HuH-7.5 (cell line): ENCODE measurements at places on chromosomes 4 and X.

- DNase-seq = no peak
Measured at GRCh38 chrX:63761639-63762038, 23.4 kb downstream of the ARHGEF9 start.

GRCh38 chr4:139919004-139919403 lies 235.0 kb downstream of the MAML3 start:
- DNase-seq = no peak

DNA sequence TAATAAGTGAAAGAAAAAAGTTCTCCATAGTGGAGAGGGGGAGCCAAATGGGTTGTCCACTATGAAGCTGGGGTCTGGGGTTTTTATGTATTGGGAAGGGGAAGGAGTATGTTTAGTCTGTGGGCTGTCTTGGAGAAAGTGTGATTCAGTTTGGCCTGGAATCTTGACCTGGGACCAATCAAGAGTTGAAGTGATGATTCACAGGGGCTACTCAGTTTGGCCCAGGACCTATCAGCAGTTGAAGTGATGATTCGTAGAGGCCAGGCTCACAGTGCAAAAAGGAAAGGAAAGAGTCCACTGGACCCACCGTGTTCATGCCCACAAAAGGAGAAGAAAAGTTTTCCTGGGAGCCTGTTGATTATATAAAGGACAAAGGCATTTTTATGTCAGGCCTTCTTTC lies 47.3 kb upstream of the RAB9B start:
- DNase-seq = no peak

GRCh38 chr4:94305466-94306225 lies 37.0 kb downstream of the HPGDS start:
- DNase-seq = no peak

DNA sequence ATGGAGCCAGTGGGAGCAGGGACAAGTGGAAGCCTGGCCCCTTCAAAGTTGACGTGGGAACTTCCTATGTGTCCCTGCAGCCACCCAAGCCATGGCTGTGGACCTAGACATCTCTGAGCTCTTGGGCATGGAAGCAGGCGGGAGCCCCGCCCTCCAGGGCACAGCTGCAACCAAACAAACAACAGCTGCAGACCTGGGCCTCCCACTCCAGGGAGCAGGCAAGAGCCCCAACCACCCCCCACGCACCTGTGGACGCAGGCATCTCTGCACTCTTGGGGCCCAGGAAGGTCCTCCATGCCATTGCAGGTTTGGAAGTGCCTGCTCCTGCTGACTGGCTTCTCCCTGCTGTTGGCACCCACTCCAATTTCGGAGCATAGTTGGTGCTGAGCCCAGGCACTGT lies 118.6 kb downstream of the ZMAT1 start:
- DNase-seq = no peak
